Activated CD4-positive, alpha-beta T cell treated with anti-CD3 and anti-CD28 coated beads, Interleukin-2, amount 50 U/mL, for 16 hours (primary cell): ENCODE measurements at places on chromosomes 7 and 10.

- peak; percentile 54 for DNase-seq
Observed at GRCh38 chr7:44631458-44632115, 25.2 kb downstream of the OGDH start.

DNA sequence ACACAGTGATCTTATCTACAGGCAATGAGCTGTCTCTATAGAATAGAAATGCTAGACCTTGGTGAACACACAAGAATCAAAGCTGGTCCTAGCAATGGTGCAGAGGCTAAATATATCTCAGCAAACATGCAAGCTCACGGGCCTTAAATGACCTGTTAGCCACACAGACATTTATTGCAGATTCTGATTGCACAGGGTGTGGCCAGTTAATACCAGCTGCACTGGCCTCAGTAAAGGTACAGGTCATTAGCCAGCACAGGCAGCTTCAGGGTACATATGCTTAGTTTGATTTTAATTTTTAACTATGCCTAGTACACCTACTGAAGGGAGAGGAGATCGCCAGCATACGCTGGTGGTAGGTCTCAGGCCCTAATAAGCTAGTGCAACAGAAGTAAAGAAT, 265.4 kb upstream of the DGKB start:
- no peak for DNase-seq

DNA sequence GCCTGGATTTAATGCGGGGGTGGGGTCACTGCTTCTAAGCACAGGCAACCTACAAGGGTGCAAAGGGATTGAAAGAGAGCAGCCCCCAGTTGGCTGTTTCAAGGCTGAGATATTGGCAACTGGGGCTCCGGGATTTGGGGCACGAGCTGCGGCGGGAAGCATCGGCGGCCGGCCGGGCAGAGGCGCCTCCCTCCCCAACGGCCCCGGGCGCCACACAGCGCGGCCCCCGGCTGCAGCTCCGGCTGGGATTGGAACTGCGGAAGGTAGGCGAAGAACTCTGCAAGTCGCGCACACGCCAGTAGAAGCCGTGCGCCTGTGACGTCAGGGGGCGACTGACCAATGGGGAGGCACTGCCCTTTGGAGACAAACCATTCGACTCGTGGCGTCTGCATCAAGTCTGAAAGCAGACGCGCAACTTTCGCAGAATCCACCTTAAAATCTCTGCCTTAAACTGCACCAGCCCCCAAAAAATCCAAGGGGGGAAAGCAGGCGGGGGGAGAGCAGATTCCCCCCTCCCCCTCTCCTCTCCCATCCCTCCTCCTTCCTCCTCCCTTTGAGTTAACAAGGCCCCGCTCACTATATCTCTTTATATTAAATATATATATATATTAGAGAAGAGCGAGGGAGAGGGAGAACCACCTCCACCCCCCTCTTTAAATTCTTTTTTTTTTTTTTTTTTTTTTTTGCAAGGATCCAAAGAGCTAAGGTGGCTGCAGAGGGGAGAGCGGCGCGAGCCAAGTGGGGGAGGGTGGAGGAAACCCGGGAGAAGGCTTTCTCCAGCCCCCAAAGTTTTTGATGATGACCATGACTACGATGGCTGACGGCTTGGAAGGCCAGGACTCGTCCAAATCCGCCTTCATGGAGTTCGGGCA, at the start of gene DLX6:
DLX6 (plus strand) TSS at position 371 of the 872 bp plus-strand sequence; CDS start at position 796, 425 bp downstream.
- peak; percentile 36 for DNase-seq

GRCh38 chr10:95411635-95412034, 120.8 kb upstream of the PDLIM1 start:
- no peak for DNase-seq

GRCh38 chr7:87151729-87152111, 533 bp upstream of the DMTF1 start:
- DNase-seq, result no peak

DNA sequence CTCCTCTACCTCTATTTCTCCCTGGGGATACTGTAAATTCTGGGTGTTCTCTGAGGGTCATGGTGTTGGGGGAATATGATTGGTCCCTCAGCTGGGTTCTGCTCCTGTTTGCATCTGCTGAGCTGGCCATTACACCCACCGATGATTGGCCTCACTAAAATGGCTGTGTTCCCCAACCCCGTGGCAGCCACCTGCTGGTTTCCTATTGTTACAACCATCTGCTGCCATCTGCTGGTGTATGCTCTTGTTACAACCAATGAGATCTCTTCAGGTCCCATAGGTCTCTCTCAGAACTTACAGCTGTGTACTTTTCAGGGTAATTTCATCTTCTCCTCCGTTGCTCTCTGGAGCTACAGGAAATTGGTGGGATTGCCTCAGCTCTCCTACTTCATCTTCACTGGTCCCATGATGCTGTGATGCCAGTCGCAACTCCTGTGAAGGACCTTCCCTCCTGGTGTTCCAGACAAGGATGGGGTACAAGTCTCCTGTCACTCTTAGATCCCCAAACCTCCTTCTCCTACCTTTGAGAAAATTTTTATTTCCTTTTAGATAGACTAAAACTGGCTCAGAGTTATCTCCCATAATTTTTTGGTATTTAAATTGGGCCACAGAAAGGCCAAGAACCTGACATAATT, 303.5 kb upstream of the SMIM30 start:
- DNase-seq, result peak; percentile 87

DNA sequence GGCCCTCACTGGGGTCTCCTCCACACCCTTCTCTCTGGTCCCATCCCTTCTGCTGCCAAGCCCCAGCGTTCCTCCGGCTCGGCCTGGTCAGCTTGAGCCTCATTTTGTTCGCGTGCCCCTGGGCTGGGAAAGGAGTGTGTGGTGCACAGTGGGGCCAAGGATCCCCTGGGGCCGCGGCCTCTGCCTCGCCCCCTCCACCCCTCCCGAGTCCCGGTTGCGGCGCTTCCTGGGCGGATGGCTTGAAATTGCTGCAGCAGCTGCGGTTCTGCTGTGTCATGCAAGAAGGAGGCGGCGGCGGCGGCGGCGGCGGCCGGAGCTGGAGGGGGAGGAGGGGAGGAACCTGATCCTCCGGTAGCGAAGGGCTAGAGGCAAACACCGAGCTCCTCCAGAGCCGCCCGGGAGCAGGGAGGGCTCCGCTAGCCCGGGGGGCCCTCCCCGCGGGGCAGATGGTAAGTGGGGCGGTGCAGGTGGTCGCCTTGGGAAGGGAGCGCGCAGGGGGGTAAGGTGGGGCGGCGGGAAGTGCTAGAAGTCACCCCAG, 217.8 kb upstream of the MKLN1 start:
- DNase-seq, result peak; percentile 83

- peak; percentile 44 for DNase-seq
Observed at GRCh38 chr10:28788252-28788651, 110.9 kb downstream of the BAMBI start.

GRCh38 chr10:70683940-70684339, 11.6 kb downstream of the ADAMTS14 start:
- DNase-seq, result no peak

DNA sequence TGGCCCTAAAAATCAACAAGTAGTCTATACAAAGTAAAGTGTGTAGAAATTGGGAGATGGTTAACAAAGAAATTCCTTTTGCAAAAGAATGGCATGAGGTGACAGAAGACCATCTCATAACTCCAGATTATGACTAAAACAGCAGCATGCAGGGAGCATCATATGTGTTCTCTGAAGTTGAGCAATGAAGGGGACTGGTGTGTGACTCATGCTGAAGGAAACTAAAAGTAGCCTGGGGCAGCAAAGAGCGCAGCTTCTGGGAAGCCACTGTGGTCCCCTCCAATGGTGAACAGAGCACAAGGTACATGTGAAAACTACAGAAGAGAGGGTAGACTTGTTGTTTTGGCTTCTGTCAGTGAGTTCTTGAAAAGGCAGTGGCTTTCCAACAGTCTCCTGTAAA, 133.4 kb downstream of the MACC1 start:
- no peak for DNase-seq

- no peak for DNase-seq
Observed at GRCh38 chr10:115879372-115880089, 393.5 kb downstream of the GFRA1 start.

DNA sequence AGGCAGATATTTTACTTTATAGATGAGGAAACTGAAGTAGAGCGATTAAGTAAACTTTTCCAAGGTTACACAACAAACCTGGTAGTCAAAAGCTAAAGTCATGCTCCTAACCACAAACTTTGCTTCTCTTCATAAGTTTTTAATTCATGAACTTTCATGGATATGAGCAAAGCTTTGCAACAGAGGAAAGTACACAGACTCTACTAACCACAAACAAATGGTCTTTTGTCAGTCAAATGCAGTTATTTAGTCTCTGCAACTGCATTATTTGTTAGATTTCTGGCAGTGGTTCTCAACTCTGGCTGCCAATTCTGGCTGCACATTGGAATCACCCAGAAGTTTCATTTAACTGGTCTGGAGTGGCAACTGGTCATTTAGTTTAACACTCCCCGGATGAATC, 140.6 kb upstream of the TMEM168 start:
- no peak for DNase-seq

GRCh38 chr10:33708561-33708960, 374.1 kb upstream of the NRP1 start:
- DNase-seq, result no peak

DNA sequence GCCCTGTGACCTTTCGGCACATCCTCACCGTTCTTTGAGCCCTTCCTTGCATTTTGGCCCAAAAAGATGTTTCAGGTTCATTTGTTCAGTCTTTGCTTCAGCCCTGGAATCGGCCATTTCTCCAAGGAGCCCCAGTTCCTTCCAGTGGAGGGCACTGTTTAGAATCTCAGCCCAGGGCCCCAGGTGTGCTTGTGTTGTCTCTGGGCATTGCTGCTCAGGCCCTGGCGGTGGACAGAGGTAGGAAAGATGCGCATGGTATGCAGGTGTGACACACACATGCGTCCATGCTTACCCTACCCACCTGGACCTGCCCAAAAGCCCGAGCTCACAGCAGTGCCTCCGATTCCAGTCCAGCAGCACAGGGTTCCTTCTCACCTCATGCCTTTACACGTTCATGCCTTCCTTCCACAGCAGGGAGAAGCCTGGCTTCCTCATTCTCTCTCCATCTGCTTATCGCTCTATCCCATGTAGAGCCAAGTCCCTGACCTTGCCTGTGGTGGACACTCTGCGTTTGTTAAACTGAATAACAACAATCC, 70.6 kb downstream of the LHPP start:
- no peak for DNase-seq

DNA sequence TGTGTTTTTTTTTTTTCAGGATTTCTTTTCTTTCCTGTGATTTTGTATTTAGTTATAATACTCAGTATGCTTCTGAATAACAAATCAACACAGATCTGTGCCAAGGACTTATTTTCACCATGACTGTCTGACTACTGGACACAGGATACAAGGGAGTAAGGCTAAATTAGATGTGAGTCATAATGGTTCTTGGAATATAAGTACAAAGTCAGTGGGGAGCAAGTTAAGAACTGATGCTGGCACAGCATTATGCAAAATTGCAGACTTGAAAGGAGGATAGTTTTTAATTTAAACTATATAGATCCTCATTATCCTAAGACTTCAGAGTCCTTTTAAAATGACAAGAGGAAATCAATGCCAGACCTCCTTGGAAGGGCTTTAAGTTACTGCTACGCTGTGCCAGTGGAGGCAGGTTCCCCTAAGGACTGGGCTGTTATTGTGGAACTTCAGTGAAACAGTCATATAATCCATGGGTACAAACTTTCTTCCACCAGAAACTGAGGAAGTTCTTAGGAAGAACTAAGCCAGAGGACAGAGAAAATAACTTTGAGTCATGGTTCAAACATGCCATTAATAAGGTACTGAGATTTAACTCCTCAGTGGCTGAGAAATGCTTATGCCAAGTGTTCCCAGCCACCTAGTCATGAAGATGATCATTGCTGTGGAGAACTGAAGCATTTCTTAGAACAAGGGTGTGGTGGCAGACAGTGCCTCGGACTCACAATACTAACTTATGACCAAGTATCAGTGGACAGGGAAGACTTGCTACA, 531.2 kb downstream of the HTR7 start:
- no peak for DNase-seq

GRCh38 chr10:33735464-33735923, 401.0 kb upstream of the NRP1 start:
- DNase-seq, result no peak

DNA sequence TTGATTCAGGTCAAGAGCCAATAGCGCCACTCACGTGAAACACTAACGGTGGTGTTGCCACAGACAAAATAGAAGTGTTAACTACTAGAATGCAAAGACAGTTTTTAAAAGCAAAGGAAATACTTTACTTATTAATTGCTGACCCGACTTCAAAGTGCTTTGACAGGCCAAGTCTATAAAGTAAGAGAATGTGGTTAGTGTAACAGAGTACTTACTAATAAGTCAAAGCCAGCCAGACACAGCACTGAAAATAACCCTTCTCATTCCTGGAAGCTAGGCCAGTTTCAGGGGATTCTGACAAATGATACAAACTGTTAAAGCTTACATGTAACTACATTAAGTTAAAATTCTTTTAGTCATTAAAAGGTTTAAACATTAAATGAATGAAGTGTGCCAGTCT, 50.3 kb downstream of the ENO4 start:
- no peak for DNase-seq

- DNase-seq, result no peak
Observed at GRCh38 chr7:155143381-155143780, 73.3 kb downstream of the HTR5A start.

GRCh38 chr10:70528741-70529362, 50.3 kb downstream of the PALD1 start:
- DNase-seq, result peak; percentile 26
